ENCODE measurements at places on chromosomes 7 and 10.

DNA sequence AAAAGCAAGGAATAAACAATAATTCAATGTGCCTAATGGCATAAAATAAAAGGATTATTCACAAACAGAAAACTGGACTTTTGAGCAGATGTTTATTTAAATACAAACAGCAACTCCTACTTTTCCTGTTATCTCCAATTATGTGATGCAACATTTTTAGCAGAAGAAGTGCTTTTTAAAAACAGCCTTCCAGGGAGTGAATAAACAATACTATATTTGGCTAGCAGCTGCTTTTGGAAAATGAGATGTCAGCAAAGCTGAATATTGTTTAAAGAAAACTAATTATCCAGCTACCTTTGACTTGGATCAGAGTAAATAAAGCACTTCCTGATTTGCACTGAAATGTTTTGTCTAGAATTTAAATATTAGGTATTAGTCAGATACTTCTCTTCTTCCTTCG, 23.2 kb downstream of the CDK1 start:
- DNase-seq = no peak

GRCh38 chr7:15016315-15016667, 113.7 kb upstream of the DGKB start:
- no peak for DNase-seq

GRCh38 chr10:102069071-102069470, 3.9 kb downstream of the HPS6 start:
- DNase-seq = no peak

DNA sequence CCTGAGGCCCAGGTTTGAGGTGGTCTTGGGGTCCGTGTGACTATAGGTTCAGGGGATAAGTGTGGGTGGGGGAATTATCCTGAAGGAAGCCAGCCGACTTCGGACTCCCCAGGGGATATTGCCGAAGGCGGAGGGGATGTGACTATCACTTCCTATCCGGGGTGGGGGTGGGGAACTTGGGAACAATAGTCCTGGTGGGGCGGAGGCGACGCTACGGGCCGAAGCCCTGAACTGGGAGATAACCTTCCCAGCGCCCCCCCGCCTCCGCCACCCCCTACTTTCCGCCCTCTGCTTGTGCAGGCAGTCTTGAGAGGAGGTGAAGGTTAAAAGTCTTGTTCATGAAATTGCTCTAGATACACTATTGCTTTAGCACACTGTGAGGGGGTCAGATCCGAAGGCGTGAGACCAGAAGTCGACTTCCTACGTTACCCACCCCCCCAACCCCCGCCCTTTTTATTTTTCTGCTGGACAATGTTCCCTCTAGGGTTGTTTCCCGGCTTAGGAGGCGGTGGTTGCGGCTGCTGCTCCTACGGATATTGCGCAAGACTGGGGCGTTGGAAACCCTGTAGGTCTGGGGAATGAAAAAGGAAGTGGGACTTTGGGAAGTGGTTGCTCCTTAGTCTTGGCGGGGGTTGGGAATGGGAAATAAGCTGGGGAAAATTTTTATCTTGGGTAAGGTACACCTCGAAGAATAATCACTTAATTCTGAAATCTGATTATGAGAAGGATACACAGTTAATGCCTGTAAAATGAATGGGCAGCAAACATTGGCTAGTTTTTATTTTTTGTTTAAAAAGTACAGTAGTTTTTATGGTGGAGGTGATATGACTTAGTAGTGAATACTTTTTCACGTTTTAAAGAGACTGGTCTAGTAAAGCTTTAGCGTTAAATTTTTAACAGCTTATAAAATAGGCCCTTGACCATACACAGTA, 1.5 kb downstream of the PTPN12 start:
- peak; percentile 59 for DNase-seq

DNA sequence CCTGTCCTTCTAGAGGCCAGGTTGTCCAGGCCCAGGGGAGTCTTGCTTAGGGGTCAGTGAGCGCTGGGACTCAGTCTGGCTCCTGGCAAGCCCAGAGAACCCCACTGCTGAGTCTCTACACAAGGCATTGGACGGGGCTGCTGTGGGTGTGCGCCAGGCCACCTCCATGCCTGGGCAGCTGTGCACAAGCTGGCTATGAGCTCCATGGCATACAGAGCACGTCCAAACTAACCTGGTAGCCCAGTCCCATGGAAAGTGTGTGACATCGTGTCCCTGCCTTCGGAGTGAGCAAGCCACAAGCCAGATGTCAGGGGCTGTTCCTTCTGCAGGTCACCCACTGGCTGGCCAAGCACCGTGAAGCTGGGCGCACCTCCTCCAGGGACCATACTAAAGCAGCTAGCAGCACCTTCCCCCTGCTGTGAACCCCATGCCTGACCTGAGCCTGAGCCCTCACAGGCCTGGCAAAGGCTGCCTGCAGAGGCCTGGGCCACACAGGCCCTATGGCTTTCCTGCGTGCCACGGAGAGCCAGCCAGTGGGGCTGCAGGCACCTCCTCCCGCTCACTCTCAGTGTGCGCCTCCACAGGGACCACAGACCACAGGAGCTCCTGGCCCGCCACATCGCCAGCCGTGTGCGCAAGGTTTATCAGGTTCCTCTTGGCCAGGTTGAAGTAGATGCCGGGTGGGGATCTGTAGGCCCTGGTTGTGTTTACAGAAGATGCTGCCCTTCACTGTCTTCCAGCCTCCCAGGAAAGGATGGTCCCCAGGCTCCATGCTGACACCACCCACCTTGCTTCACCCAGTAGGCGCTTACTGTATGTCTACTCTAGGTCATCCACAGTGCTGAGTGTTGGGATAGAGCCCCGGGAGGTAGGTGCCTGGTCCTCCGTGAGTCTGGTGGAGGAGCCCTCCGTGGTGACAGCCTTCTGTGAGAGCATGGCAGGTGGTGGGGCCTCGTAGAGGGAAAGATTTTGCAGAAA, 219.7 kb downstream of the EBF3 start:
- DNase-seq = no peak

All from occipital lobe (tissue), 3 donors.